Hepatic stellate cell (primary cell): ENCODE measurements at places on chromosomes 12 and 14.

- DNase-seq: no peak
Measured at GRCh38 chr12:4217091-4217490, 56.5 kb upstream of the CCND2 start.

GRCh38 chr12:116717466-116718437 is 20.1 kb downstream of the SPRING1 start:
- DNase-seq: peak; percentile 34

GRCh38 chr14:76773188-76773885 is 12.1 kb downstream of the VASH1 start:
- peak; percentile 92 for DNase-seq

DNA sequence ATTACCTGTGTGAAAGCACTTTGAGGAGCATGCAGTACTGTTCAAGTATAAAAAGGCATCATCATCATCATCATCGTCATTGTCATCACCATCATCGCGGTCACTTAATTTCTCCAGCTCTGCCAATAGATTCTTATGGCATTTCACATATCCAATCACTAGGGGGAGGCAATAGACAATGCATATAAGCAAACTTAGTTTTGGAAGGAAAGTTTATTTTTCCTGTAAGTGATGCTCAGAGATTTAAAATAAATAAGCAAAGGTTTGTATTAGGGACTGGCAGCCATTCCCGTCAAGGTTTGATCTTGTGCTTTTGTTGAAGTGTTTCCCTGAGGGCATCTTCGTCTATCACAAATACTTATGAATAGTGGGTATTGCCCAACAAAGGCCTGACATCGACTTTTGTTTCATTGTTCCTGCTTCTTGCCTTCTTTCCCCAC is 127.4 kb downstream of the KTN1 start:
- no peak for DNase-seq

- DNase-seq: no peak
Measured at GRCh38 chr12:47848853-47849252, 29.1 kb upstream of the HDAC7 start.

DNA sequence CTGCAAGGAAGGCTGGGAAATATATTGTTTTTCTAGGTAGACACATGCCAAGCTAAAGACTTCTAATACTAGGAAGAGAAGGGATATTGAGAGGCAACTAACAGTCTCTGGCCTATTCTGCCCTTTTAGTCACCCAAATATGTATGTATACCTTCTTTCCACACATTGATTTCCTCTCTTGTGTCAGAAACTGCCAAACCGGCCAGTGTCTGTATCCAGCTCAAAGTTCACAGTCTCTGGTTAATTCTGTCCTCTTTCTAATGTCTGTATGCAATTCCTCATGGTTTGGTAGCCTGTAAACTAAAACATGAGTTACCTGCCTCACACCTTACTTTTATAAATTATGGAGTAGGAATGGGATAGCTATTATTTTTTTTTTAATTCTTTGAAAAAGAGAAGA is 25.2 kb upstream of the CPSF6 start:
- no peak for DNase-seq

DNA sequence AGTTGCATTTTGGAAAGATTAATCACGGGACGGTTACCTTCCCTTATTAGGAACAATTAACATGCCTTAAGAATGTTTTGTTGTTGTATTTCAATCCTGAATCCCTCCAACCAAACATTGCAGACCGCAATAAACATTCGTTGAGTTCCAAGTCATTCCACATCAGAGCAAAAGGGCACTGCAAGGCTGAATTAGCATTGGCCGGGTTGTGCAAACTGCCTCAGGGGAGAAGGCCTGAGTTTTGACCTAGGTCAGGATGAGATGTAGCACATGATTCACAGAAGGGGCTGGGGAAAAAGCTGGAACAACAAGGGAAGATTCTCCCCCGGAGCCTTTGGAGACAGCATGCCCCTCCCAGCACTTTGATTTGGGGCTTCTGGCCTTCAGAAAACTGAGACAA is 82.1 kb upstream of the BDKRB2 start:
- no peak for DNase-seq

GRCh38 chr12:16392846-16393535 is 45.5 kb downstream of the MGST1 start:
- DNase-seq: no peak

GRCh38 chr12:122844366-122844971 is 9.2 kb downstream of the HIP1R start:
- DNase-seq: no peak

- DNase-seq: no peak
Measured at GRCh38 chr12:86530996-86531655, 274.9 kb upstream of the MGAT4C start.

- DNase-seq: no peak
Measured at GRCh38 chr12:2260441-2260840, 207.7 kb downstream of the CACNA1C start.

- DNase-seq: no peak
Measured at GRCh38 chr14:103740991-103741689, 25.5 kb downstream of the ZFYVE21 start.

DNA sequence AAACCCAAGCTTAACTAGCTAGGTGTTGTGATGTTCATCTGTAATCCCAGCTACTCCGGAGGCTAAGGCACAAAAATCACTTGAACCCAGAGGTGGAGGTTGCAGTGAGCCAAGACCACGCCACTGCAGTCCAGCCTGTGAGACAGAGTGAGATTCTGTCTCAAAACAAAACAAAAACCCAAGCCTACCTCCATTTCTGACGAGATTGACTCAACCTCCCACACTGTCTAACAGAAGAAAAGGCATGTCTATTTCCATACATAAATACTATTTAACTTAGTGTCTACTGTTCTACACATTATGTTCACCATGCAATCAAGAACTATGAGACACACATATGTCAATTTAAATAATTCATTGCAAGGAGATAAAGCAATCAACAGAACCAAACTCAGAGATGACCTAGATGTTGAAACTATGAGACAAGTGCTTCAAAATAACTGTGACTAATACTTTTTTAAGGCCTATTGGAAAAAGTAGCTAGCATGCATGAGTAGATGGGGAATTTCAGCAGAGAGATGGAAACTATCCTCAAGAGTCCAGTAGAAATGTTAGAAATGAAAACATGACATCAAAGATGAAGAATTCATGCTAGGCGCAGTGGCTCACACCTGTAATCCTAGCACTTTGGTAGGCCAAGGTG is 75.9 kb upstream of the DHRS4 start:
- DNase-seq: no peak

DNA sequence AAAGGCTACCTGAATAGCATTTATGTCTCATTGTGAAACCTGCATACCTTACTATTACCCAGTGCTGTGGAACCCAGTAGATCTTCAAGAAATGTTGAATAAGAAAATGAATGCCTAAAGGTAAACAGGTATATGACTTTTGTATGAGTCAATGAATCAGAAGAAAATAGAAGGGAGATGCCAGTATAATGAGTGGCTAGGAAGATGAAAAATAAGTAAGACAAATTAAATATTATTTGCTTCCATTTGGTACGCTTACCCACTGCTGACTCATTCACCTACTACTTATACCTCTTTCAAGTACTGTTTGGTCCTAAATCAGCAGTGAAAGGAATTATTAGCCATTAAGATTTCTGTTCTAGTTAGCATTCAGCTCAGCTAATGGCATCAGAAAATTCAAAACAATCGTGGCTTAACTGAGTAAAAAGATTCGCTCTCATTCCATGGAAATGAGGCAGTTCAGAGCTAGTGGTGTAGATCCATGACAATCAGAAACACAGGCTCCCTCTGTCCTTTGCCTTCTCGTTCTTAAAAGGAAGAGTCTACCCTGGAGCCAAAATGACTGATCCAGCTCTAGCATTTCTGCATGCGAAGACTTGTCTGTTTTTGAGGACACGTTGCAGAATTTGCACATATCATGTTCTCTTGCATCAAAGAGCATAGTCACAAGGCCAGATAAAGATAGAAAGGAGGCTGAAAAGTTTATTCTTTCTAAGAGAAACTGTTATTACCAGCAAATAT is 705.8 kb upstream of the USP15 start:
- no peak for DNase-seq

GRCh38 chr14:37013078-37013477 is 159.3 kb downstream of the SLC25A21 start:
- no peak for DNase-seq

DNA sequence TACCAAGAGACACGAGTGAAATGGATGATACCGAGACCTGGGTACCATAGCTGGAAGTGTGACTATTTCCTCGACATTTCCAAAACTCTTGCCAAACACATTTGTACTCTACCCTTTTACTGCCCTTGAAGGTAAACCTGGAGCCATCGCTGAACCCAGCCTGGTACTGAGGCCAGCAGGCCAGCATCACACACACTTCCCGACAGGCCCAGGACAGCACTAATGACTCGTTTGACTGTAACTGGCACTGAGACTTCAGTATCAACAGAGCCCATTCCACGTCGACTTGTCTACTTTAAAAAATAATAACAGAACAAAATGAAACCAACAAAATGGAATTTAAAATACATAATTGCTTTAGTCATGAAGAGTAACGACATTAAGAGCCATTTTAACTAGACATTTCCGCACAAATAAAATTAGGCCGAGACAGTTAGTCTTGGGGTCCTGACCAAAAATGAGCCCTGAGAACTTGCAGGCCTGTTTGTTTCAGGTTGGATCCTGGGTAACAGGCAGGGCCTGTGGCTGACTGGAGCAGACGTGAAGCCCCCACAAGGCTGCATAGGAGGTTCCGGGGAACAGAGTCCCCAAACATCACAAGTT is 94.3 kb downstream of the RIMBP2 start:
- no peak for DNase-seq

GRCh38 chr14:23407516-23408306 is at the start of gene MYH6:
Gene MYH6 (minus strand): TSS chr14:23408273. CDS start chr14:23407223, 1,050 bp downstream.
- DNase-seq: no peak

GRCh38 chr14:64725261-64725815 is 21.1 kb downstream of the PLEKHG3 start:
- DNase-seq: no peak

DNA sequence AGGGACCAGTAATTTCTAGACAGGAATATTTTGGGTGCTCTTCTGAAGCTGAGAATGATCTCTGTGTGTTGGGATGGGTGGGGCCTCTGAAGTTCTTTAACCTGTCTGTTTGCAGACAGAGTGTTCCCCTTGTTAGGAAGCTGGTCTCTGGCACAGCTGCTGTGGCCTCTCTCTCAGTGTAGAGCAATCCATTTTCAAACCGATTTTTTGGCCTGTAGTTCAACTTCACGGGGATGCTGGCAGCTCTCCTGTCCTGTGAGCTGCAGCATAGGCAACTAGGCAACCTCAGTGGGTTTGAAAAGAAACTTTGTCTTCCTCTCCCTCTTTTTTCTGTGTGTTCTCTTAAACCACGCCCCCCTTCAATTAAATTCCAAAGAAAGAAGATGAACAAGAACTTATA is 69.1 kb downstream of the SMOC1 start:
- DNase-seq: no peak

- no peak for DNase-seq
Measured at GRCh38 chr14:38469156-38469555, 213.3 kb upstream of the CLEC14A start.

GRCh38 chr12:105483691-105484090 is 153.2 kb downstream of the C12orf75 start:
- DNase-seq: no peak

DNA sequence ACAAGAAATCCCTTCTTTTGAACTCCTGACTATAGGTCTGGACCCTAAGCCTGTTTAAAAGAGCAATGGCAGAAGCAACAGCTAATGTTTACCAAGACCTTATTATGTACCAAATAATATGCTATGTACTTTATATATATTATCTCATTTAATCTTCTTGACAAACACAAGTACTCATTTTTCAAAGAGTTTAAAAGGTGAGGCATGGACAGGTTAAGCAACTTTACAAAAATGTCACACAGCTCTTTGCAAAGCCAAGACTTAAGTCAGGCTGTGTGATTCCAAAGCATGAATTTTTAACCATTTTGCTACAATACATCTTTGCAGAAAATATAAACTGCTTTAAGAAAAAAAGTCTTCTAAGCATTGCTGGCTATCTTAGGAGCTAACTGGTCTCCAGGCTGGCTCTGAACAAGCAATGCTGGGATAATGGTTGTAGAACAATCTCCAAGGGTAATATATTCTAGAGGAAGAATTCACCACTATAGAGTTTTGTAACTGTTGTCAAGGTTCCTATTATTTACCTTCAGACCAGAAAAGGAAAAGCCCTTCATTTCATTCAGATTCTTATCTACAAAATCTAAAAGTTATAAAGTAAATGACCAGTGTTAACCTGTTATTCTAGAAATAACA is 22.1 kb downstream of the SYNJ2BP start:
- no peak for DNase-seq

- no peak for DNase-seq
Measured at GRCh38 chr12:44296624-44297197, 460.8 kb downstream of the TMEM117 start.
